ENCODE measurements at places on chromosomes 16 and 17. TPM values are rescaled to one million over a fixed set of nuclear protein-coding genes. Genes with fewer than 3 reads are reported as not detected.

The C17orf107 gene
- total RNA-seq = 2.2 TPM

The UBE2I gene
- 93.4 TPM for total RNA-seq

DNA sequence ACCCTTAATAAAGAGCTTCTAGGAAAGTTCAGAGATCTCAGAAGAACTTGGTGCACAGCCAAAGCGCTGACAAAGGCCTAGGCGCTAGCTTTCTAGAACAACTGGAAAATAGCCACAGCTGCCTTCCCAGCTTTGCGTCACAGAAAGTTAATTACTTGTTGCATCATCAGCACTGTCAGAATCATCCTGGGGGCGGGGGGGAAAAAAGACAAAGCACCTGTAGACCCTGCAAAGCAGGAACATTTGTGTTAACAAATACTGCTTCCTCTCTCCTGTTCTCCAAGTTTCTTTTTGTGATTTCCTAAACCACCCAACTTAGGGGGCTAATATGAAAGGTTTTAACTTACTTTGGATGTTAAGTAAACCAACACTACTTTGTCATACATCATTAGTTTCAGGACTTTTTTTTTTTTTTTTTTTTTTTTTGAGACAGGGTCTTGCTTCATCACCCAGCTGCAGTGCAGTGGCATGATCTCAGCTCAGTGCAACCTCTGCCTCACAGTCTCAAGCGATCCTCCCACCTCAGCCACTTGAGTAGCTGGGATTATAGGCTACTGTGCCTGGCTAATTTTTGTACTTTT, 4.8 kb upstream of the AARSD1 start:
- DNase-seq = no peak

DNA sequence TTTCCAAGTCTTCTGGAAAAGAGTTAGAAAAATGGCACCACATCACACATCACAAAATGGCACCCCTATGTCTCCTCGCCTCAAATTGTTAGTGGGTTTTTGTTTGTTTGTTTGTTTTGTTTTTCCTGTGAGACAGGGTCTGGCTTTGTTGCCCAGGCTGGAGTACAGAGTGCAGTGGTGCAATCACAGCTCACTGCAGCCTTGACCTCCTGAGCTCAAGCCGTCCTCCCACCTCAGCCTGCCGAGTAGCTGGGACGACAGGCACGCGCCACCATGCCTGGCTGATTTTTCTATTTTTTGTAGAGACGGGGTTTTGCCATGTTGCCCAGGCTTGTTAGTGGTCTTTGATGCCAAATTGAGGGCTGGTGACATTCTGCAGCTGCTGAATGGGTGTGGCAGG, 3.8 kb upstream of the CRISPLD2 start:
- DNase-seq = no peak

- peak; percentile 87 for DNase-seq
Observed at GRCh38 chr17:19004421-19005136, at the start of gene FAM83G. Gene FAM83G, minus strand, starts transcription at chr17:19004764. Its CDS starts 723 bp downstream, at chr17:19004041.

GRCh38 chr17:45353043-45353442, 36.2 kb upstream of the MAP3K14 start:
- DNase-seq = no peak

DNA sequence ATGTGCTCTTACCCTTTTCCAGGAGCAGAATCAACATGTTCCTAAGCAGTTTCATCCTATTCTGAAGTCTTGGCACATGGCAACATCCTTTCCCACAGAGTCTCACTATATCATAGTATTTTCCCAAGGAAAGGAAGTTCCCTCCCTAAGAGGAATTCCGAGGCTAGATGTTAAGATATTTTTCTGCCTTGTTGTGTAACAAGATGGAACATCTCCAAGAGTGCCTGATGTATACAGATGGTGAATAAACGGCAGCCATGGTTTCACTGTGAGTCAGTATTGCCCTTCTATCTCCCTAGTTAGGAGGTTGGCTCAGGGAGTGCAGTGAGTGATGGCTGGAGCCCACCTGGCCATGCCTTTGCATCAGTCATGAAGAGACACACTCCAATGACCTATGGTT, 48.2 kb downstream of the SPACA3 start:
- DNase-seq = no peak

The CD300E gene
- total RNA-seq = 7.3 TPM

The MGAT5B gene
- 1.3 TPM for total RNA-seq

DNA sequence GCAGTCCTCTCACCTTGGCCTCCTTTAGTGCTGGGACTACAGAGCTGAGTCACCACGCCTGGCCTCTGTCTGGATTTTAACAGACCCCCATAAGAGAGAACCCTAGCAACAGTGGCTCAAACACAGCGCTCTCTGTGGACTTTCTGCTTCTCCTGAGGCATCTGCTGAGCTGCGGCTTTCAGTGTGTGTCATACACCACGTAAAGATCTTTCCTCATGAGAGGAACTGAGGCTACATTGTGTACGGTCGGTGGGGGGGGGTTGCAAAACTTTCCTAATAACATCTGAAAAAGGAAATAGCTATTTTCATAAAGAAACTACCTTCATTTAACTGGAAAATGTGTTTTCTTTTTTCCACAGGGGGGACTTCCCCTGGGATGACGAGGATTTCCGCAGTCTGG, 32.9 kb downstream of the DEF8 start:
- no peak for DNase-seq

The TAC4 gene
- total RNA-seq = not detected

The CTDNEP1 gene
- total RNA-seq = 140 TPM

The FBXO39 gene
- not detected for total RNA-seq

- DNase-seq = no peak
Observed at GRCh38 chr16:55810451-55810961, 22.4 kb downstream of the CES1 start.

GRCh38 chr16:89949756-89950155, 1.2 kb downstream of the DEF8 start:
- no peak for DNase-seq

The MEFV gene
- 13.5 TPM for total RNA-seq

The RHOT1 gene
- total RNA-seq = 48.6 TPM

DNA sequence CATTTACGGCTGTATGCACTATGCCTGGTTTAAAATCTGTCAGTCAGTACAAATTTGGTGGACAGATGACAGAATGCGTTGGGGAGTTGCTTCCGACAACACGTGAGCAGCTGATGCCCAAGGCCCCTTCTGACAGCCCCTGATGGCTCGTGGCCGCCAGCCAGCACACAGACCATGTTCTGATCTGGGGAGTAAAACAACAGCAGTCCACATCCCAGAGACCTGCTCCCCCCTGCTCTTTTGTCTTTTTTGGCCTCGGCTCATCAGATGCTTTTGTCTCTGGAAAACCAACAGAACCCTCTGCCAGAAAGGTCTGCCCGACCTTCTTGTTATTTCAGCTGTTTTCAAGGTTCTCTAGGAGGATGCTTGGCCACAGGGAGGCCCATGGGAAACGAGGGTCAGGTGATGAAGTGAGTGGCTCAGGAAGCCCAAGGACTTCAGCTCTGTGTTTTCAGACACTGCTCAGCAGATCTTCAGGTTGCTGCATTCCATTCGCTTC, 10.8 kb downstream of the ARSG start:
- no peak for DNase-seq

The NPB gene
- total RNA-seq = 0.71 TPM

GRCh38 chr16:14388243-14388642, 241.8 kb downstream of the PARN start:
- DNase-seq = no peak

DNA sequence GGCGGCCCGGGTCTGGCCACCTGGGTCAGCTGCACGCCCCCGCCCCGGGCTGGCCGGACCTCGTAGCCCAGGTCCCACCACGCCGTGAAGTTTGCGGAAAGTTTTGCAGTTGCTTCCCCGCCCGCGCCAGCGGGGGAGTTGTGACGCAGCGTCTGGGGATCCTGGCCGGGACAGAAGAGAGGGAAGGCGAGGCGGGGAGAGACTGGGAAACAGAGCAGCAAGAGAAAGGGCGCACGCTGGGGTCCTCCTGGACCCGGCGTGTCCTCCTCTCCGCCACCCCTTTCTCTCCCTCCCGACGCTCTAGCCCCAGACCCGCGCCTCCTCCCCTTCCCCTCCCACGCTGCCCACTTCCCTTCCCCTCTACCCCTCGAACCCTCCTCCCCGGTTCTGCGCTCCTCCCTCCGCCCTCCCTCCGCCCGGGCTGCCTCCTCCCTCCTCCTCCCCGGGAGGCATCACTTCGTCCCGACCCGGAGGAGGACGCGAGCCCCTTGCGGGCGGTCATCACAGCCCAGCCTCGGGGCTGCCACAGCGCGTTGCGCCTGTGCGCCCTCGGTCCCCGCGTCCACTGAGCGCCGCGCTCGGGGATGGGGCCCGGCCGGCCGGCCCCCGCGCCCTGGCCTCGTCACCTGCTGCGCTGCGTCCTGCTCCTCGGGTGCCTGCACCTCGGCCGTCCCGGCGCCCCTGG, at the start of gene MRC2:
TSS of gene MRC2 (plus strand) at position 452 of the 685 bp plus-strand sequence. CDS start at position 585, 133 bp downstream.
- DNase-seq = peak; percentile 72

GRCh38 chr17:50114849-50115357, 15.1 kb downstream of the SAMD14 start:
- no peak for DNase-seq

DNA sequence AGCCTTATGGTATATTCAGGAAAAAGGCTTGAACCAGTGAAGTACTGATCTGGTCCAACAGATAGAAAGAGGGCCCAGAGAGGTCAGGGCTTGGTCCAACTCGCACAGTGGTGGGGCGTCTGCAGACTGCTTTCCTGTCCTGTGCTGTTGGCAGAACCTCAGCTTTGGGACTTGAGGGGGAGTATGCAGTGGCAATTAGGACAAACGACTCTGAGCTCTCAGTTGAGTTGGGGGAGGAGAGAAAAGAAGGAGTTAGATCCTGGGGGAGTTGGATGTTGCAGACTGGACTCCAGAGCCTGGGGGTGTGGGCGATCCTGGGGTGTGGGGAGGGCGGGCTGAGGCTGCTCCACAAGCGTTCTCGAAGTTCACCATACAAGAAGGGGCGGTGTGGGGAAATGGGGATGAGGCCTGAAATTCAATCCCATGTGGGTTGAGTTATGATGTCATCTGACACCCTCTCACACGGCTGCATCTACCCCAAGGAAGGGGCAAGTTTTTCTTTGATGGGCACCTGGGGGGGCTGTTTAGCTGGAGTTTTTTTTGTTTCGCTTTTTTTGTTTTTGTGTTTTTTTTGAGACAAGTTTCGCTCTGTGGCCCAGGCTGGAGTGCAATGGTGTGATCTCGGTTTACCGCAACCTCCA, 14.6 kb downstream of the GRB7 start:
- DNase-seq = no peak

DNA sequence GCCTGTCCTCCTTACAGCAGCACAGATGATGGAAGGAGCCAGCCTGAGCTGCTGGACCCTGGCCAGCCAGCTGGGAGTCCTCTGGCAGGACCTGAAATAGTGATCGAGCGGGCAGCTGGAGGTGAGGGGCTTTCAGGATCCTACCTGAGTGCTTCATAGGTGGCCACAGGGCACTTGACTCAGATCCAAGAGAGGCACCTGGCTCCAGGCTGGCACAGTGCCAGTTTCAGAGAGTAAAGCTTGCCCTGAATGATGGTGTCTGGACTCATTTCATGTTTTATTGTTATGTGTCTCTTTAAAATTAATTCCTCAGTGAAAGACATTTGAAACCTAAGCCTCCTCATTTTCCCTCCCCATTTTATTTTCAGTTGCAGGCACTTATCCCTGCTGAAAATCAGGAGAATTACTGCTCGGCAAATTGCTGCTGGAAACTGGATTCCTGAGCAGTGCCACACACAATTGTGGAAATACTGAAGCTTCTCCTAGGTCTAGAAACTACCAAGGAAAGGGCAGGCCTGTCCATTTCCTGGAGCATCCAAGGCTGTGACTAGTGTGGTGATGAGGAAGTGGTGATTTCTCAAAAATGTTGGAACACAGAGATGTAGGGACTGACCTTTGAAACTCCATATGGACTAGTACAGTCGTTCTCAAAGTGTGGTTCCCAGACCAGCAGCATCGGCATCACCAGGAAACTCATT, 16.1 kb upstream of the ADAMTS18 start:
- DNase-seq = no peak

The CD79B gene
- 4.7 TPM for total RNA-seq

The CARD14 gene
- total RNA-seq = 0.50 TPM

DNA sequence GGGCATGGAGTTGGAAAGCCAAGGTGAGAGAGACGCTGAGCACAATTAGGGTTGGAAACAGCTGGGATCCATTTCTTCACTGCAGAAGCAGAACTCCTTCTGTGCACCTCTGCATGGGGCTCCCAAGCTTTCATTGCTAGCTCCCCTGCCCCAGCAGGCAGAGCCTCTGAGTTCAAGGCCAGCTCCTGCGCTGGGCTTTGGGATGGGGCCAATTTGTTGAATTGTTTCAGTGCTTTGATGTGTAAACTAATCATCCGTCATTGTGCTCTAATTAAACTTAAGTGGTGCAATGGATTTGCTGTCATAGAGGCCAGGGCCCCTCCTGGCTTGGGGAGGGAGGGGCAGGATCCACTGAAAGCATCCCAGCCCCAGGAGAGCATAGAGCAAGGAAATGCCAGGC, 13.5 kb upstream of the LYRM9 start:
- DNase-seq = no peak

- peak; percentile 88 for DNase-seq
Observed at GRCh38 chr17:15260376-15261257, 4.5 kb downstream of the PMP22 start.

- peak; percentile 59 for DNase-seq
Observed at GRCh38 chr16:89448656-89449055, 41.7 kb downstream of the ANKRD11 start.

The CSH2 gene
- total RNA-seq = not detected

GRCh38 chr16:63690267-63690666, 1431.6 kb downstream of the CDH11 start:
- DNase-seq = no peak

The TBC1D28 gene
- total RNA-seq = not detected

DNA sequence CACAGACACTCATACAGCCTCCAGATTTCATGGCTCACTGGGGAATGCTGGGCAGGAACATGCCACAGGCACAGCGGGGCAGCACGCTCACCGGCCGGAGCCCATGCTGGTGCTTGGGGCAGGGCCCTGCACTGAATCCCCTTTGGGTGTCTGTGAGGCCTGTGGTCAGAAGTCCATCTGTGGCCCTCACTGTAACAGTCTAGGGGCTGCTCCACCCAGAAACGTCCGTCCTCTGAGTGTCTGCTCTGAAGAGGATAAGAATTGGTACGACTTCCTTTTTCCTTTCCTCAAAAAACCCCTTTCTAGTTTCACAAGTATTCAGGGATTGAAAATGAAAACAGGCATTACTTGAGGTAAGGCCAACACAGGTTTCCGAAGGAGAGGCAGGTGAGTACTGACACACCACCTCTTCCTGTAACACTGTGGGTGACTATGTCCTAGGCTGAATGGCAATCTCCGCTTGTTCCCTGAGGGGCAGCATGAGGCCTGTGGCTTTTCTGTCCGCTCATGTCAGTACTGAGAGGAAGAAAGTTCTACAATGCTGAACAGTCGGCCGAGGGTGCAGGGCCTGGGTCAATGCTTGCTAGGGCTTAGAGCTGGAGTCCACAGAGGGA, 42.5 kb downstream of the TMEM11 start:
- DNase-seq = no peak

- no peak for DNase-seq
Observed at GRCh38 chr17:76512366-76513305, 11.4 kb upstream of the RHBDF2 start.

The HOXB6 gene
- 4.4 TPM for total RNA-seq

The MPRIP gene
- 232 TPM for total RNA-seq
